ENCODE measurements at places on chromosomes 2 and 18.

GRCh38 chr2:196606516-196606915 is 33.0 kb upstream of the CCDC150 start:
- no peak for DNase-seq

DNA sequence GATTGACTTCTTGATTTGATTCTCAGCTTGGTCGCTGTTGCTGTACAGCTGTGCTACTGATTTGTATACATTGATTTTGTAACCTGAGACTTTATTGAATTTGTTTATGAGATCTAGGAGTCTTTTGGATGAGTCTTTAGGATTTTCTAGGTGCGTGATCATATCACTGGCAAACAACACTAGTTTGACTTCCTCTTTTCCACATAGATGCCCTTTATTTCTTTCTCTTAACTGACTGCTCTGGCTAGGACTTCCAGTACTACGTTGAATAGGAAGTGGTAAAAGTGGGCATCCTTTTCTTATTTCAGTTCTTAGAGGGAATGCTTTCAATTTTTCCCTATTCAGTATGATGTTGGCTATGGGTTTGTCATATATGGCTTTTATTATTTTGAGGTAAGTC is 101.3 kb downstream of the OSBPL1A start:
- no peak for DNase-seq

- DNase-seq, result peak; percentile 76
Observed at GRCh38 chr2:215540658-215541057, 104.8 kb upstream of the FN1 start.

GRCh38 chr2:201105759-201106158 is 10.2 kb upstream of the CFLAR start:
- no peak for DNase-seq

DNA sequence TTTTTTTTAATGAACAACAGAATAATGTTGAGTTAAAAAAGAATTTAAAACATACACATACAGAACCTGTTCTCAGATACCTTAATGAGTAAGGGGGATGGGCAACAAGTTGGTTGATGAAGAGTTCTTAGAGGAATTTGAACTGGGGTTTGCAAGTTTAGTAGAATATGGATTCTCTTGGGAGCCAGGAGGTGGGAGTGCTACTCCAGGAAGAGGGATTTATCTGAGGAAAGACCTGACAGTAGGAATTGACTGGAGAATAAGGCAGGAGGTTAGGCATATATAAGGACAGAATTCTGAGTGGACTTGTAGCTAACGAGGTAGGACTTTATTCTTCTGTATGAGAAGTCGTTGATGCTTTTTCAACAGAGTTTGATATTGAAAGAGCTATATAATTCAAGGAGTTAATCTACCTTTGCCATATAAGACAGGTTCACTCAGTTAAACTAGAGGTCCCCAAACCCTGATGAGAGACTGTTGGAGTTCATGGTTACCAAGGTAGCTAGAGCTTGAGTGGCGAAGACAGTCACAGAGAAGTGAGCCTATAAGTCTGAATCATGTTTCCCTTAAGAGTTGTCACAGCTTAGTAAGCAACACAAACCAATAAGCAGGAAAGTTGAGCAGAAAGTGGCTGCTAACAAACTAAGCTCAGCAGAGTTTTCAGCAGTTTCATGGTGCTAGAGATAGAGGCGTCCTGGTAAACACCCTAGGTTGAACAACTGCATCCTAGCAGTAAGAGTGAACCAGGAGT is 88.2 kb downstream of the NCOA1 start:
- no peak for DNase-seq

- peak; percentile 59 for DNase-seq
Observed at GRCh38 chr18:31268985-31269406, 49.0 kb upstream of the DSG1 start.

DNA sequence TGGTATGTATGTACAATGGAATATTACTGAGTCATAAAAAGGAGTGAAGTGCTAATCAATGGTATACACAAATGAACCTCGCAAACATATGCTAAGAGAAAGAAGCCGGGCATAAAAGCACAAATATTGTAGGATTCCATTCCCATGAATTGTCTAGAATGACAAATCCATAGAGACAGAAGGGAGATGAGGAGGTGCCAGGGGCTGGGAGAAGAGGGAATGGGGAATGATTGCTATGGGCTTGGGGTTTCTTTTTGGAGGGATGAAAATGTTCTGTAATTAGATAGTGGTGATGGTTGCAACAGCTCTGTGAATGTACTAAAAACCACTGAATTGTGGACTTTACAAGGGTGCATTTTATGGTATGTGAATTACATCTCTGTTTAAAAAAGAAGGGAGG is 73.5 kb downstream of the GLI2 start:
- no peak for DNase-seq

DNA sequence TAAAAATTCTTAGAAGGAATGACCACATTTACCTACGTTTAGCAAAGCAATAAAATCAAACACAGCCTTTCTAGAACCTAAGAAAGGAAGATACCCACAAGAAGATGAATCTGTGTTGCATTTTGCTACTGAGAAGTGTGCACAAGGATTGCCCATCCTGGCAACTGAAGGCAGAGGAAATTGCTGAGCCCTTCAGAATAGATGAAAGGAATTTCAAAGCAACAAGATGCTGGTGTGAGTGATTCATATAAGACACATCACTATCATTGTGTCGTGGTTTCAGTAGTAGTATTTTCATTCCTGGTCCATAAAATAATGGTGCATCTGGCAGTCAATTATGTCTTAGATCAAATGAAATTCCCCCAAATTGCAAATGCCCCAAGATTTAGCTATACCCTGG is 48.4 kb upstream of the ANKRD44 start:
- no peak for DNase-seq

DNA sequence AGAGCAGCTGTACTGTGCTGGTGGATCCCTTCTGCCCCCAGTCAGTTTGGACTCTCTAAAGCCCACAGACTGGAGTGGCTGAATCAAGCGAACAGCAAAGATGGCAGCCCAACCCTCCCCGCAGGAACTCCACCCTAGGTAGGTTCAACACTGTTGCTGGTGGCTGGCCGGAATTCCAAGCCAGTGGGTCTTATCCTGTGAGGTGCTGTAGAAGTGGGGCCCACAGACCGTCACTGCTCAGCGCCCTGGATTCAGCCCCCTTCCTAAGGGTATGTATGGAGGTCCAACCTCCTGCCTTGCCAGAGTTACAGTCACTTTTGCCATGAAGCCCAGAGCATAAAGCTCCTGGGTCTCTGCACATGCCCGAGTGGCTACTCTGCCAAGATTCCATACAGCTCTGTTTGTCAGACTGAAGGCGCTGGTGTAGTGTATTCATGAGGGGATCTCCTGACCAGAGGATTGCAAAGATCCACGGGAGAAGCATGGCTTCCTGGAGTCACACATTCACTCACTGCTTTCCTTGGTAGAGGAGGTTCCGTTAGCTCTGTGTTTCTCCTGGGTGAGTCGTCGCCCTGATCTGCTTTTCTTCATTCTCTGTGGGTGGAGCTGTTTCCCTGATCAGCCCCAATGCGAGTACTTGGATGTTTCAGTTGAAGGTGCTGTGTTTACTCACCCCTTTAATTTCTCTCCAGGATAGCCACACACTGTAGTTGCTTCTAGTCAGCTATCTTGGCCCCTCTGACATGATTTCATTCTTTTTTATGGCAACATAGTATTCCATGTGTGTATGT is 293.6 kb upstream of the THUMPD2 start:
- DNase-seq, result peak; percentile 6

GRCh38 chr2:201450954-201451291 is 335 bp downstream of the TRAK2 start:
- DNase-seq, result no peak

GRCh38 chr2:9646196-9647030 is 15.6 kb upstream of the YWHAQ start:
- no peak for DNase-seq

DNA sequence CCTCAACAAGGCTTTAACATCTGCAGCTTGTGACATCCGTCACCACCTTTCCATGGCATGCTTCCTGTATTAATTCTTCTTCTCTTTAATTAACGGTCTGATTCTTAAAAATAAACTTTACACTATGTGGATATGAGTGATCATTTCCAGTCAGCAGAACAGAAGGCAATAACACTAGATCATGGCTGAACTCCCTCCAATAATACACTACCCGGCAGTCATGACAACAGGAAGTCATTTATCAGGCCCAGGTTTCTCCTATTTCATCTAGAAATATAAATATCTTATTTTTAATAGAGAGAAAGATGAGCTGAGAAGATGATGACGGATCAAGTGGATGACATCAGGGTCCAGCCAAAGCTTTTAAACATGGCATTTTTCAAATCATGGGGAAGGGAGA is 792.2 kb downstream of the SLC4A3 start:
- no peak for DNase-seq

- no peak for DNase-seq
Observed at GRCh38 chr2:238114331-238114841, 14.2 kb downstream of the ESPNL start.

DNA sequence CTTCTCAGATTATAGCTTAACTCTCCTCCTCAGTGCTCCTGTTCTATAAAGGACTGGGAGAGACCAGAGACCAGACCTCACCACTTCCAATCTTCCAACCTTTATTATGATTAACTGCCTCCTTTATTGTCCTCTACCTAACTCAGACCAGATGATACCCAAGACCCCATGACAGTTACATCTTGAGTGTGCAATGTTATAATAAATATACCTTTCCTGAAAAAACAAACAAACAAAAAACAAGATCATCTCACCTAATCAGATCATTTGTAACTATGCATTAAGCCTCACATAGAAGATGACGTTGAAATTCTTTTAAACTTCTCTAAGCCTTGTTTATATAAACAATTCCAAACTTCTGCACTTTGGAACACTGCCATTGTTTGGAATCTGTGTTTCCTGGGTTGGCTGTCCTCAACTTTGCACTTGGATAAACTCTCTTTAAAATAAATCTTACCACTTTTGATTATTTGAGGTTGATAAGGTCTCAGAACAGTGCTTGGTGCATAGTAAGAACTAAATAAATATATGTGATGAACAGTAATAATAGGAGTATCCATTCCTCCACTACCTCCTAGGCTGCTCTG is 342.7 kb downstream of the TDRD15 start:
- no peak for DNase-seq

DNA sequence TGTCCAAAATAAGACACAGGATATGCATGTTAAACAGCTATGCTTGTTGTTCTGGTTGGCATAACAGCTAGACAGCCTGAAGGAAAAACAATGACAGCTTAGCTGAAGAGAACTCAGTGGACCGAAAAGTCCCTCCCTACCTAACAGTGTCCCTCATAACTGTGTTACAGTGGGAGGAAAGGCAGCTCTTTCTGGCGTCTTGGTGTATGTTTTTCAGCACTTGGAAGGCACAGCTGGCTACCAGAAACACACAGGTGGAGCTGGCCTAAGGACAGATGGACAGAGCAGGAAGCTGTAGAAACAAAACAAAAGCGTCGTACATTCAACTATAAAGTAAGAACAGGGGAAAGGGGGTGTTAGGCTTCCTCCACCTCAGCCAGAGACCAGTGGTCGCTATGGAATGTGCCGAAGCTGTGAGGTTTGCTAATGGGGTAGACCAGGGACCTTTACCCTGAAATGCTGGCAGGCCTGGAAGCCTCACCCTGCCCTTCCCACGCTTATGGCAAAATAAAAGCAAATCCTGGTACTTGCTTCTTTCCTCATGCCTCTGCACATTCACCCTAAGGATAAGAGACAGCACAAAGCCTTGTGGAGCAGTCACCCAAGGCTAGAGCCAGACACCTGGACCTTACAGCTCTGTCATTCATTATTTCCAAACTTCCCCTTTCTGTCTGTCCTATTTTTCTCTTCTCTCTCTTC is 103.5 kb upstream of the TRIB2 start:
- no peak for DNase-seq

- no peak for DNase-seq
Observed at GRCh38 chr2:151490276-151490675, 80.6 kb downstream of the RIF1 start.

DNA sequence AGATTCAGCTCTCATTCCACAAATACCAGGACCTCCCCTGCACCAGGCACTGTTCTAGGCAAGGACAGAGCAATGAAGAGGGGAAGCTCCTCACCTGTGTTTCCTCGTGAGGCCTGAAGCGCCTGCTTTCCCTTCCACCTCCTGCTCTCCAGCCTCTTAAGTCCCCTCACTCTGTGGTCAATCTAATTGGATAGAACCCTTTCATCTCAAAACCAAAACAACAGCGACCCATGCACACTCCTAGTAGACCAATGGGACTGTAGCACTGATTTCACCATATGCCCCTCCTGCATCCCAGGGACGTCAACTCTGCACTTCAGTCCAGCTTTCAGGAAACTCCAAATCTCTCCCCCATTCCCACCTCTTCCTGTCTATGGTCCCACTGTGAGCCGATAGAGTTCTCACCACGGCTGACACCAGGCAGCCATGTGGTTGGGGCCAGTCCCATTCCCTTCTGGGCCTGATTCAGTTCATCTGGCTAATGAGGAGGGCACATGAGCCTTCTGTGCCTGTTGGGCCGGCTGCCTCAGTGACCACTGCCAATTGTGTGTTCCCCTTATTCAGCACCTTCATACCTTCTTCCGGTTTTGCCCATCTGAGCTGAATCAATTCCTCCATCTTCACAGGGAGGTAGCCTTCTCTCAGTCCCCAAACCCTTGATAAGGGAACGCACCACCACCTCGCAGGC is 33.3 kb upstream of the MAT2A start:
- DNase-seq, result no peak

- peak; percentile 79 for DNase-seq
Observed at GRCh38 chr18:48545757-48546321, 7.0 kb downstream of the CTIF start.

DNA sequence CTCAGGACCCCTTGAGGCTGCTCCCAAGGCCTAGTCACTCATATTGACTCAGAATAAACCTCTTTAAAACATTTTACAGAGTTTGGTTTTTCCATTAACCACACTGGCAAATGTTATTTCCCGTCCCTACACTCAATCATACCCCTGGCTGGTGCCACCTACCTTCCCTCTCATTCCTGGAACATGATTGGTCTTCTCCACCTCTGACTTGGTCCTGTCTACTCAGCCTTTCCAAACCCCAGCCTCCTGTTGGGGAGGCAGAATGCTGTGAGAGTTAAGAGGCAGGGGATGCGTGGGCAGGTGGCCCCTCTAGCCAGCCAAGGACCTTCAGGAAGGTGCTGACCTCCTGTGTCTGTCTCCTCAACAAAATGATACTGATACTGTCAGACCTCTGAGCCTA is 149.3 kb downstream of the CABLES1 start:
- DNase-seq, result peak; percentile 30

Measured in Daoy (cell line).